ENCODE measurements at places on chromosomes 11 and 22. TPM values are rescaled to one million over a fixed set of nuclear protein-coding genes. Genes with fewer than 3 reads are reported as not detected.

The GVQW3 gene
- 1.2 TPM for total RNA-seq

The LMO2 gene
- 26.5 TPM for total RNA-seq

The CECR2 gene
- total RNA-seq: 0.98 TPM

The KIAA0930 gene
- 42.5 TPM for total RNA-seq

DNA sequence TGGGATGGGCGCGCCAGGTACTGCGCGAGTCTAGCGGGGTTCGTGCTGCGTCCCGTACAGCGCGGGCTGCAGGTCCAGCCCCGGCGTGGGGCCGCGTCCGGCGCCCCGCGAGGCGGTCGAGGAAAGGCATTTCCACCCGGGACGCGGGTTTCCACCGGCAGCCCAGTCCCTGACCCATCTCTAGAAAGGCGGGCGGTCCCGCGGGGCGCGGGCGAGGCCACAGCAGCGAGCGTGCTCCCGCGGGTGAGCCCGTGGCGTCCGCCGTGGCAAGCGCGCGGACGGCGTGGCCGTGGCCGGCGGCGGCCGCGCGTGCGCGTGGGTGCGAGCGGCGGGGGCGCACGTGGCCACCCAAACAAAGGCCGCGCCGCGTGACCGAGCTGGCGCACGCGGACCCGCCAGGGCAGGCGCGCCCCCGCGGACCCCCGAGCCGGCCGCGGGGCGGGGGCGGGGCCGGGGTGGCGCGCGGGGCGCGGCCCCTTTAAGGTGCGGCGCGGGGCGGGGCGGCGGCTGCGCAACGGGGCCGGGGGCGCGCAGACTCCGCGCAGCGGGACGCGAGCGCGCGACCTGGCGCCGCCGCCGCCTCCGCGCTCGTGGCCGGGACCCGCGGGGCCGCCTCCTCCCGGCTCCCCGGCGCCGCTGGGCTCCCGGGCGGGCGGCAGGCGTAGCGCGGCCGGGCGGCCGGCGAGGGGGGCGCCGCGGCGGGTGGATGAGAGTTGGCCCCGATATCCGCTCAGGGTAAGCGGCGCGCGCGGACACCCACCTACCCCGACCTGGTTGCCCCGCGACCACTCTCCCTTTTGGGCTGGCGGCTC lies 39.3 kb upstream of the CELSR1 start:
- H3K27me3 ChIP-seq: no peaks in the 10 kb centered on the region
- H3K36me3 ChIP-seq: no peaks in the 10 kb centered on the region
- H3K4me3 ChIP-seq: peak overlapping the region; percentile 65
- no peak for DNase-seq
- H3K27ac ChIP-seq: peak overlapping the region; percentile 70
- H3K4me1 ChIP-seq: peaks cover 55% of the 10 kb centered on the region

GRCh38 chr22:29030618-29031226 lies 30.9 kb downstream of the C22orf31 start:
- peaks cover 32% of the 10 kb centered on the region for H3K4me1 ChIP-seq
- DNase-seq: no peak

GRCh38 chr11:105834461-105834860 lies 187.6 kb downstream of the MSANTD4 start:
- no peak for DNase-seq
- H3K4me3 ChIP-seq: no peak overlapping the region
- no peak overlapping the region for H3K27ac ChIP-seq

DNA sequence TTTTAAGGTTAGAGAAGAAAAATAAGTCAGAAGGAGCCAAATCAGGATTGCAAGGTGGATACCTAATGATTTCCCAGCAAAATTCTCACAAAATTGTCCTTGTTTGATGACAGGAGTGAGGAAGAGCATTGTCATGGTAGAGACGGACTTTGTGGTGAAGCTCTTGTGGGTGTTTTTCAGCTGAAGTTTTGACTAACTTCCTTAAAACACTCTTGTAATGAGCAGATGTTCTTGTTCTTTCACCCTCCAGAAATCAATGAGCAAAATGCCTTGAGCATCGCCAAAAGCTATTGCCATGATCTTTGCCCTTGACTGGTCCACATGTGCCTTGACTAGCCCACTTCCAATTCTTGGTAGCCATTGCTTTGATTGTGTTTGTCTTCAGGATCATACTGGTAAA lies 20.0 kb downstream of the CALCB start:
- no peaks in the 10 kb centered on the region for H3K36me3 ChIP-seq
- no peak overlapping the region for H3K4me3 ChIP-seq
- DNase-seq: no peak
- no peaks in the 10 kb centered on the region for H3K27me3 ChIP-seq
- H3K4me1 ChIP-seq: no peaks in the 10 kb centered on the region

- H3K36me3 ChIP-seq: no peaks in the 10 kb centered on the region
- H3K4me3 ChIP-seq: no peak overlapping the region
- no peak for DNase-seq
- H3K27me3 ChIP-seq: no peaks in the 10 kb centered on the region
- H3K27ac ChIP-seq: no peak overlapping the region
Measured at GRCh38 chr22:27624705-27625104, 176.9 kb downstream of the MN1 start.

GRCh38 chr11:64582885-64583284 lies 8.1 kb upstream of the SLC22A12 start:
- H3K27me3 ChIP-seq: no peaks in the 10 kb centered on the region
- H3K36me3 ChIP-seq: no peaks in the 10 kb centered on the region
- H3K27ac ChIP-seq: no peak overlapping the region
- H3K4me3 ChIP-seq: no peak overlapping the region
